ENCODE measurements at places on chromosomes 5 and 9. TPM values are rescaled to one million over a fixed set of nuclear protein-coding genes. Genes with fewer than 3 reads are reported as not detected.

DNA sequence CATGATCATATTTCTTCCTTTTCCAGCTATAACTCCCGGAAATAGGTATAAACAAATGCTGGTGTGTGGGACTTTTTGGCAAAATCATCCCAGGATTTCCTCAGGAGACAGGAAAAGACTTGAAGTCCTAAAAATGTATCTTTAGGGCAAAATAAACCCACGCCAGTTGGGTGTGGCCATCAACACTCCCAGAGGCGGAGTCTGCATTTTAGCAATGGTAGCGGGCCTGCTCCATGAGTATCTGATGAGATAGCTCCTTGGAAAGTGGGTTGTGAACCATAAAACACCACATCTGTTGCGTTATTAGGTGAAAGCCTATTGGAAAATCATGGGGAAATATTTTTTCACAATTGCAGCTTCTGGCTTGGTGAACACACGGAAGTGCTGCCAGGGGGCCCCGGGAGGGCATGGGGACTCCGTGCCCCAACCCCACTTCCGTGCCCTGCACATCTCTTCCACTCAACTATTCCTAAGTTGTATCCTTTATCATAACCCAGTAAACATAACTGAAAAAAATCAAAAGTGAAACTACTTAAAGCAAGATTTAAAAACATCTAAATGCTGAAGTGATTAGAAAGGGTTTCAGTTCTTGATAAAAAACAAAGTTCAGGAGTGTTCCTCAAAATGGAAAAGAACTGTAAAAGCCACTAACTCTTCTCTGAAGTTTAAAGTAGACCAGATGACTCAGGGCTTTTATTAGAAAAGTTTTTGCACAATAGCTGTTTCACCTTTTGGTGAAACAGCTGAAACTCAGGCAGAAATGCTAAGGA is 111.2 kb downstream of the LRRC70 start:
- DNase-seq = no peak

The CTXN3 gene
- not detected for total RNA-seq

DNA sequence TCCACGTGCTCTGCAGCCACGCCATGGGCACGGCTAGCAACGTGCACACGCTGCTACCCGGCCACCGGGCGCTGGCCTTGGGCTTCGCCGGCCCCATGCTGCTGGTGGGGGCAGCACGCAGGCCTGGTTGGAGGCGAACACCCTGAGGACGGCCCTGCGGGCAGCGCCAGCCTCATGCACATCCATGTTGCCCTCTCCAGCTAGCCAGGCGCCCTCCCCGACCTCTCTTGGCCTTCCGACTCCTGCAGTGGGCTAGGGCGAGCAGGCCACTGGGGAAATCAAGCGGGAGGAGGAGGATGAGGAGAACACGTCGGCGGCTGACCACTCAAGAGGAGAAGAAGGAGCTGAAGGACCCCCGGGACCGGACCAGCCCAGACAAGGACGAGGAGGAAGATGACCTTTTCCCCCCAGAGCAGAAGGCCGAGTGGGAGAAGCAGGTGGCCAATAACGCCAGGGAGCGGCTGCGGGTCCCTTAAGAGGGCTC is 73.3 kb downstream of the INSL6 start:
- DNase-seq = no peak

GRCh38 chr5:62457071-62457470 is 44.5 kb downstream of the IPO11 start:
- DNase-seq = no peak

The ATP10B gene
- total RNA-seq = not detected

DNA sequence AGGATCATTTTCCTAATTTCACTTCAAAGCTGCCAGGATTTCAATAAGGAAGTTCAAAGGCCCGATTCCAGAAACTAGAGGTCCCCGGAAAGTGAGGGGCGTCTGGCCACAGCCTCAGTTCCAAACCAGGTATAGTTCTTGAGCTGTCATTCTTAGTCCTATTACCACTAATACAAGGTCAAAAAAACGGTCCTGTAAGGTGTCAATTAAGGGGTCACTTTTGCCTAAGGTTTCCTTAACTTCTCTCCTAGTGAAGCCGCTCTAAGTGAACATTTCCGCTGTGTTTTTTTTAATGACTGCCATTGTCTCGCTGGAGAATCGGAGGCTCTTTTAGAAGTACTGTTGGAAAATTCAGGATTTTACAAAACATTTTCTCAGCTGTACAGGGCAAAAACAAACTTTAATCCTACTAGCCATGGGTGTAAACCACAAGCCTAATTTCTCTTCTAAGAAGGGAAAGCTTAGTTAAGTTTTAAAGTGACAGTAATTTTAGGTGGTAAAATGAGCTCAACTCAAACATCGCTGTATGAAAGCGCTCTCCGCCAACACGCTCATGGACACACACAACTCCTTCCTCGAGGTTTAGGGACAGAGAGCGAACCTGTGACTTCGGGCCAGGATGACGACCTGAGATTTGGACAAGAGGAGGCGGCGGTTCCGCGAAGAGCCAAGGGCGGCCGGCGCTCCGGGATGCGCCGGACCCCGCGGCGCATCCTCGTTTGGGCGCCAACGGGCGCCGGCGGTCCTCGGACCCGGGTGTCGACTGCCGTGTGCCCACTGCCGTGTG is 76.7 kb upstream of the IFNE start:
- DNase-seq = no peak

The PPP6C gene
- total RNA-seq = 29.8 TPM

The ANGPTL2 gene
- total RNA-seq = 25.5 TPM

- no peak for DNase-seq
Observed at GRCh38 chr5:115559524-115559923, 14.9 kb upstream of the FEM1C start.

DNA sequence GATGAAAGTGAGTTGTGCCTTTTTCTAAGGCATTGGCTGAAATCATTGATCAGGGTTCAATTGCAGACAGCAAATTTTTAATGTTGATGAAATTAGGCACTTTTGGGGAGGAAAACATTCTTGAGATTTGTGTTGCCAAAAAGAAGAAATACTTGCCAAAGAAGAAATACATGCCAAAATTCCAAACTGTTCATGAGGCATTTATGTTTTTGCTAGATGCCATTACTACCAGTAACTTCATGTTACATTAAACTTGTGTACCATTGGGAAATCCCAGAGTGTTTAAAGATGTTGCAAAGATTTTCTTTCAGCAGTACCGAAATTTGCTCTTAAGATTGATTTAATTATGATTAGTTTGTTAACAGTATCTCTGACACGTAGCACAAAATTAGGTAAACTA is 7.0 kb downstream of the XRCC4 start:
- no peak for DNase-seq

DNA sequence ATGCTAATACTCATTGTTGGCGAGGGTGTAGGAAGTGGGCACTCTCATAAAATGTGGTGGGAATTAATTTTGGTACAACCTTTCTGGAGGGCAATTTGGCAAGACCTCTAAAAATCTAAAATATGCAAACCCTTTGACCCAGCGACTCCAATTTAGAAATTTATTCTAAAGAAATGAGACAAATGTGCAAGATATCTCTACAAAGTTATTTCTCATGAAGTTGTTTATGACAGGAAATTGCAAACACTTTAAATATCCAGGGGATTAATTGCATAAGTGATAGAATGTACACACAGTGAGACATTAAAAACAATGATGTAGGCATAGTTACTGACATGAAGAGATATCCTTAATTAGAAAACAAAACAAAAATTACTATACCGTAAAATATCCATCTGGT is 246.3 kb upstream of the MAP3K1 start:
- DNase-seq = no peak

GRCh38 chr9:71909887-71910649 is 925 bp downstream of the ABHD17B start:
- no peak for DNase-seq
